ENCODE measurements at places on chromosomes 12 and 14. TPM values are rescaled to one million over a fixed set of nuclear protein-coding genes. Genes with fewer than 3 reads are reported as not detected.

TMEM132D gene
- not detected for total RNA-seq

NXPH4 gene
- 0.65 TPM for total RNA-seq

SMIM41 gene
- 9.8 TPM for total RNA-seq

CELA1 gene
- total RNA-seq, result not detected

KCNJ8 gene
- total RNA-seq, result 19.8 TPM

Measured in smooth muscle cell of bladder (primary cell).